ENCODE measurements at places on chromosomes 12 and 14.

DNA sequence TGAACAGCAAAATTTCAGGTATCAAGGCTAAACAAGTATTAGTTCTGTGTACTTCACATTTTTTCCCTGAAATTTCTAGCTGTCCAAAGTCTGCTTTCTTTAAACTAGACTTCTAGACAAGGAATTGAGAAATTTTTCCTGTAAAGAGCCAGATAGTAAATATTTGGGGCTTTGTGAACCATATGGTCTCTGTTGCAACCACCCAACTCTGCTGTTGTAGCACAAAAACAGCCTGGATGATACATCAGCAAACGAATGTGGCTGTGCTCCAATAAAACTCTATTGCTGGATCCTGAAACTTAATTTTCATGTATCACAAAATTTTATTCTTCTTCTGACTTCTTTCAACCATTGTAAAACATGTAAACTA is 96.0 kb upstream of the SLC38A4 start:
- no peak for DNase-seq

DNA sequence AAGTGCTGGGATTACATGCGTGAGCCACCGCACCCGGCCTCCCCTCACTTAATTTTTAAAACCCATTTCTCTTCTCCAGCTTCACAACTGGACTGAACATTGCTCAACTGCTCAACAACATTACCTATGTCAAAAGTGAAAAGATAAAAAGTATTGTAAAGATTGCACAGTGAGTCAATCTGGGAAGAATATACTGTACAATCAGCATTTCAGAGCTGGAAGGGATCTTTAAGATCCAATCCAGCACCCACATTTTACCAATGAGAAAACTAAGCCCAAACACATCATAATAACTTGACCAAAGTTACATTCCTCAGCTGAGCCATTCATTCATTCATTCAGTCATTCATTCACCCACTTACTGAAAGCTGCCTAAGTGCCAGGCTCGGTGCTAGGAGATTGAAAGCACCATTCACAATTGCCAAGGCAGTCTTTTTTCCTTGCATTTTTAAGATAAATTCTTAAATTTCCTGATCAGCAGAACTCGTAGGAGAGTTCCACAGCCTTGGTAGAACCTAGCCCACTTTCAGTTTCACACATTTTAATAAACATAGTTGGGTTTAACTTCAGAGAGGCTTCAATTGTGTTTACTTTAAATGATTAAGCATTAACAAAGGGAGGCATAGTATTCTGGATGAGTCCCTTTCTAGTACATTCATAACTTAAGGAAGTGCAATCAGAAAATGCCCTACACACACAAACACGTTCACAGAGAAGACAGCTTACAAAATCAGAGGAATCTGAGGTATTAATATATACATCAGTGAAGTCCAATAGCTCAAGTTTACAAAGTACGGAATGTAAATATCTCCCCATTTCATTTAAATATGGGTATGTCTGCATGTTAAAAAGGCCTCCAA is 3.0 kb downstream of the GALNT4 start:
- no peak for DNase-seq

DNA sequence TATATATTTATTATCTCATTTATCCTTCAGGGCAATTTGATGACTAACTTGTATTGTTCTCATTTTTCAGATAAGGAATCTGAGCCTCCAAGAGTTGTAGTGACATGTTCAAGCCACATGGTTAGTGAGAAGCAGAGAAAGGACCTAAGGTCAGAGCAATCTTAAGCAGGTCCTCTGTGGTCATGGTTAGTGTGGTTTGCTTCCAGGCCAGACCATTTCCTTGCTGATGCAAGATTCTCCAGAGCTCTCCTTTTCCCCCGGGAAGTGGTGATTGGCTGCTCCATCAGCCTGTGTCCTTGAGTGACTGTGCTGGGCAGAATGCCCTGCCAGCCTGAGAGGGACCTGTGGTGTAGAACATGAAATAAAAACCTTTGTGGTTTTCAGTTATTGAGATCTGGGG is 141.3 kb downstream of the KTN1 start:
- DNase-seq = no peak

DNA sequence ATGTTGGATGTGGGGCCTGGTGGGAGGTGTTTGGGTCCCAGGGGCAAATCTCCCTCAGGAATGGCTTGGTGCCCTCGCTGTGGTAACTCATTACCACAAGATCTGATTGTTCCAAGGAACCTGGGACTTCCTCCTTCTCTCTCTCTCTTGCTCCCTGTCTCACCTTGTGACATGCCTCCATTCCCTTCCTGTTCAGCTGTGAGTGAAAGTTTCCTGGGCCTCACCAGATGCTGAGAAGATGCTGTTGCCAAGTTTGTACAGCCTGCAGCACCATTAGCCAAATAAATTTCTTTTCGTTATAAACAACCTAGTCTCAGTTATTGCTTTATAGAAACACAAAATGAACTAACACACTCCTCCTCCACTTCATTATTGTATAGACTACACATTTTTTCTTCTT is 759.8 kb upstream of the MDGA2 start:
- no peak for DNase-seq

GRCh38 chr12:1920436-1920835 is 2.0 kb upstream of the CACNA2D4 start:
- peak; percentile 0 for DNase-seq

DNA sequence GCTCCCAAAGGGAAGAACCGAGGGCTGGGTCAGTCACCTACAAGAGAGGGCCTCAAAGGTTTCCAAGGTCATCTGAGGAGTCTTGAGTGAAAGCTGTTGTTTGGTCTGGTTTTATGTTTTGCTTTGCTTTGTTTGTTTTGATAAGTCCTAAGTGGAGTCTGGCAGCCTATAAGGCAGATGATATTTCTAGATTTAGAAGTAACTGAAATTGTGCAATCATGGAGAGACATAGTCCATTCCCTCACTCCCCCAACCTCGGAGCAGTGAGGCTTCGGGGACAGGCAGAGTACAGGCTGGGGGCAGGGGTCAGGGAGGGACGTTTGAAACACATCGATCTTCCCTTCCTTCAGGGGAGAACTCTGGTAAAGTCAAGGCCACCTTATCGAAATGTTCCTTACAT is 42.3 kb downstream of the TTC9 start:
- no peak for DNase-seq

DNA sequence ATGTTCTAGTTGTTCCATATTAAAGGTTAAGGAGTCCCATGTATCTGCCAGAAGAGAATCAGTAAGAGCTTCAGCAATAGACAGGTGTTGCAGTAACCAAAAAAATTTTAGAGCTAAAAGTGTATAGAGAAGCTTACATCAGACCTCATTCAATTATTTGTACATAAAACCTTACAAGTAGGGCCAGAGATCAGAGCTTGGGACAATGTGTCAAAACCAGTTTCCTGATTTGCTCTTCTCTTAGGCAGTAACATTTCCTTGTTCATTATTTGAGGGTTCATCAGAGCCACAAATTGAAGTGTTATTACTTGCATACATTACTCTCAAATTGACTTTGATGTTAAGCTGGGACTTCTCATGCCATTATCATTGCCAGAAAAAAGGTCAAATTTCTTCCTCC is 55.5 kb upstream of the ATXN7L3B start:
- no peak for DNase-seq

Measured in HuH-7.5 (cell line).